Calu3 (cell line): ENCODE measurements at places on chromosomes 2 and 18.
A peak's percentile ranks its signal among the peaks of the same experiment; 100 is the strongest.

DNA sequence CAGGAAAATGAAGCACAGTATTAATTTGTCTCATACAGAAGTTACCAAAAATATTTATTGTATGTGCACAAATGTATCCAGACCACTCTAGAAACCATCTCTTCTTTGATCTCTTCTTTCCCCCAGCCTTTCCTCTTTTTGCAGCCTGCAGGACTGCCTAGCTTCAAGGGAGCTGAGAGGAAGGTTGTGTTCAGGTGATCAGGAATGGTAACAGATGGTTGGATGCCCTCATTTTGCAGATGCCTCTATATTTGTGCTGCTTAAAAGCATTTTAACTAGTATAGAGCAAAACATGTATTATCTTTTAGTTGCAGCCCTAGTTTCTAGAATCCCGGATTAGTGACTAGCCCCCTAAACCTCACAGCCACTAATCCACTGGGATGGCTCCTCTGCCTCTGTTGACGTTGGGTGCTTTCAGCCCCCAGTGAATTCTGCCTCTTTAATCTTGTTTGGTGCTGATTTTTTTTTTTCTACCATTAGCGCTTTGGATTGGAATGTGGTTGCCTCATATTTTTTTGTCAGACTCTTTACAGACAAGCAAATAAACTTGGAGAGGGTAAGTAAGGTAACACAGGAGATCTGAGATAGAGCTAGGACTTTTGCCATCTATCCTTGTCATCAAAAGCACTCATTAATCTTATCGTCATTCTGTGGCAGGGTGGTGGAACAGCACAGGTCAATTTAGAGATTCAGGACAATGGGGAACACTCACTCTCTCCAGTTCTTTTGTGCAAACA, 103.8 kb upstream of the NDUFV2 start:
- no peak for DNase-seq

GRCh38 chr2:108593547-108594098, 59.4 kb downstream of the LIMS1 start:
- no peak for DNase-seq

DNA sequence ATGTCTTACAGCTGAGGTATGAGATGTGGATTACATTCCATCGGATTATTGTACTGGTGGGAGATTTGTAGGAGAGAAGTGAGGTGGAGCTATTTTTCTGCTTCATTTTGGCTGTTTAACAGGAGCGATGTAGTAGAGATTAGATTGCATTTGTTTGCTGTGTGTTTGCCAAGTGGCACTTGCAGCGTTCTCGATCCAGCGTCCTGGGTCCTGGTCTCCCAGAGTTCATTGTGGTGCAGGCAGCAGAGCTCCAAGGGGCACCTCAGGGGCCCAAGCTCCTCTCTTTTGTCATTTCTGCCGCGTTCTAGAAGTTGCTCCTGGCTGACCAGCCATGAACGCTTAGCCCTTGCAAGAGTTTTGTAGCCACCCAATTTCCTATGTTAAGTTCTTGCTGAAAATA, 210.1 kb upstream of the APCDD1 start:
- DNase-seq, result no peak

- no peak for DNase-seq
These were observed 167.9 kb upstream of the SPATS2L start for GRCh38 chr2:200138391-200139124.

- DNase-seq, result no peak
These were observed 141.5 kb downstream of the FAM210A start for GRCh38 chr18:13584825-13585224.

- DNase-seq, result no peak
These were observed 80.0 kb downstream of the CHN1 start for GRCh38 chr2:174925046-174925784.

- peak; percentile 35 for DNase-seq
These were observed 18.8 kb upstream of the HAAO start for GRCh38 chr2:42810971-42811811.

GRCh38 chr18:55124078-55124763, 165.0 kb upstream of the CCDC68 start:
- DNase-seq, result no peak

DNA sequence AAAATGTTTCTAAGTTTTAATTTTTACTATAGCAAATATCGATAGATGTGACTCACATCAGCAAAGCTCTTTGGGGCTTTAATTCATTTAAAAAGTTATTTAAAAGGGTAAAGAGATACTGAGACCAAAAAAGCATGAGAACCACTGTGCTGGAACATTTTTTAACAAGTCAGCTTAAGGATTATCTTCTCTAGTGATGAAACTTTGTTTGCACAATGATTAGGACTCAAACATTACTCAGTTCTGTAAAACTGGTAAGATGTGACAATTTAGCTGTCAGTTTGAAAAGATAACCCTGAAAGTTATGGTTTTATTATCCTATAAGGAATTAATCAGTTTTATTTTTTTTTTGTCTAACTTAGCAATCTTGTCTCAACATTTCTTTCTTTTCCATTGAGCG, 301.4 kb downstream of the TSN start:
- DNase-seq, result no peak

DNA sequence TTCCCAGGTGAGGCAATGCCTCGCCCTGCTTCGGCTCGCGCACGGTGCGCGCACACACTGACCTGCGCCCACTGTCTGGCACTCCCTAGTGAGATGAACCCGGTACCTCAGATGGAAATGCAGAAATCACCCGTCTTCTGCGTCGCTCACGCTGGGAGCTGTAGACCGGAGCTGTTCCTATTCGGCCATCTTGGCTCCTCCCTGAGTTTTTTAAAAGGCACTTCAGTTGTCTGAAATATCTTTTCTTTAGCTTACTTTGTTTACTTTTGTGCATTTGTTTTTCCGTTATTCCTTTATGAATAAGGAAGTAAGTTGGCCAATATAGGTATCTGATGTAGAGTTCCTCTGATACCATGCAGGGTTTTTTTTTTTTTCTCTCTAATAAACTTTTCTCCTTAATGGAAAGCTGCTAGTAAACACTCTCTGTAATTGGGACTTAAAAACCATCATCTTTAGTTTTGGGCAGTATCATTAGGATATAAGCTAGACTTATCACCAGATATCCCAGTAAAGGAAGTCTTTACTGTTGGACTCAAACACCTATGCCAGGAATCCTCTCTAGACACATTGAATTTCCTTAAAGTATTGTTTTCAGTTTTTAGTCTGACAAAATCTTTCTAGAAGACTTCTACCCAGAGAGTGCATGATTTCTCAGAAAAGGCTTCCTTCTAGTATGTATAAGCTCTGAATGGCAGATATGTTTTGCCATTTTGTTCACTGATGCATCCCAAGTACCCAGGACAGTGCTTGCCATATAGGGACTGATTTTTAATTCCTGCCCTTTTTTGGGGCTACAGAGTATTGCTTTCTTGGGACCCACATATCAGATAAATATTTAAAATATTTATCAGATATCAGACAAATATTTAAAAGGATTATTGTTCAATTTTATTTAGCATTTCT, 35.8 kb upstream of the DYSF start:
- DNase-seq, result no peak

- DNase-seq, result no peak
These were observed 57.1 kb downstream of the TRIB2 start for GRCh38 chr2:12773586-12774394.

DNA sequence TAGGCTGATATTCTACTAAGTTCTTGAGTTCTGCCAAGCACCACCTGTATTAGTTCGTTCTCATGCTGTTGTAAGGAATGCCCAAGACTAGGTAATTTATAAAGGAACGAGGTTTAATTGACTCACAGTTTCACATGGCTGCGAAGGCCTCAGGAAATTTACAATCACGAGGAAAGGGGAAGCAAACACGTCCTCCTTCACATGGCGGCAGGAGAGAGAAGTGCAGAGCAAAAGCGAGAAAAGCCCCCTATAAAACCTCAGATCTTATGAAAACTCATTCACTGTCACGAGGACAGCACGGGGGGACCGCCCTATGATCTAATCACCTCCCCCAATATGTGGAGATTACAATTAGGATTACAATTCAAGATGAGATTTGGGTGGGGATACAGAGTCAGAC, 47.7 kb upstream of the YWHAQ start:
- DNase-seq, result no peak

- no peak for DNase-seq
These were observed 276.1 kb upstream of the HDAC4 start for GRCh38 chr2:239676716-239677452.

- DNase-seq, result no peak
These were observed 63.8 kb downstream of the PDE11A start for GRCh38 chr2:178008636-178009289.

DNA sequence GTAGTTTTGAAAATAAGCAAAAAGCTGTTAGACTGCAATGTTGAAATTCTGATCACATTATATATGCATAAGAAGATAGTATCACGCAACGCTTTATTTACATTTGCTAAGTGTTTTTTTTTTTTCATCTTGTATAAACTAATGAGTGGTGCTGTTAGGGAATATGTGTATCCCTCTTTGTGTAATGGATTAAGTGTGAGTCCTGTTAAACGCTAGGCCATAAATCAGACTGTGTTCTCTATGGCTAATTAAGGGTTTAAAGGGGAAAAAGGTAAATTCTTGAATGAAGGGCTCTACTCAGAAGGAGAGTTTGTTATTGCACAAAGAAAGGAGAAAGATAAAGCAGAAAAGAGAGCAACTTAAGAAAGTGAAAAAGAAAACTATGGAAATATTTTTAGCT, 4.8 kb upstream of the ASXL3 start:
- no peak for DNase-seq

DNA sequence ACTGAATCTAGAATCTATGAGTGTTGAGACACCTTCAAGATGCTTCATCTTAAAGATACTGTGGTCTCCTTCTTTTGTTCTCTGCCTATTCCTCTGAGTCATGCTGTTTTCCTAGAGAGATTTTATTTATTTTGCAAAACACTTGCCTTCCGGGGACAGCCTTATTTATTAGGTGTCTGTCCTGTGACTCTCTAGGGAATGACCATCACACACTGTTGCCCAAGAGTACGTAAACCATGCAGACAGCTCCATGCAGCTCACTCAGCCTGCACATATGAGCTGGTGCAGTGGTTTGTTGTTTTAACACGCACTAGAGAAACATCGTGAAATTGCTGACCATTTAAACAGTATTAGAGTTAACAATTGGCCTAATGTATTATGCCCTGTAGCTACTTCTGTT, 12.4 kb upstream of the ADCYAP1 start:
- no peak for DNase-seq

- no peak for DNase-seq
These were observed 58.6 kb downstream of the GRB14 start for GRCh38 chr2:164562666-164563065.

DNA sequence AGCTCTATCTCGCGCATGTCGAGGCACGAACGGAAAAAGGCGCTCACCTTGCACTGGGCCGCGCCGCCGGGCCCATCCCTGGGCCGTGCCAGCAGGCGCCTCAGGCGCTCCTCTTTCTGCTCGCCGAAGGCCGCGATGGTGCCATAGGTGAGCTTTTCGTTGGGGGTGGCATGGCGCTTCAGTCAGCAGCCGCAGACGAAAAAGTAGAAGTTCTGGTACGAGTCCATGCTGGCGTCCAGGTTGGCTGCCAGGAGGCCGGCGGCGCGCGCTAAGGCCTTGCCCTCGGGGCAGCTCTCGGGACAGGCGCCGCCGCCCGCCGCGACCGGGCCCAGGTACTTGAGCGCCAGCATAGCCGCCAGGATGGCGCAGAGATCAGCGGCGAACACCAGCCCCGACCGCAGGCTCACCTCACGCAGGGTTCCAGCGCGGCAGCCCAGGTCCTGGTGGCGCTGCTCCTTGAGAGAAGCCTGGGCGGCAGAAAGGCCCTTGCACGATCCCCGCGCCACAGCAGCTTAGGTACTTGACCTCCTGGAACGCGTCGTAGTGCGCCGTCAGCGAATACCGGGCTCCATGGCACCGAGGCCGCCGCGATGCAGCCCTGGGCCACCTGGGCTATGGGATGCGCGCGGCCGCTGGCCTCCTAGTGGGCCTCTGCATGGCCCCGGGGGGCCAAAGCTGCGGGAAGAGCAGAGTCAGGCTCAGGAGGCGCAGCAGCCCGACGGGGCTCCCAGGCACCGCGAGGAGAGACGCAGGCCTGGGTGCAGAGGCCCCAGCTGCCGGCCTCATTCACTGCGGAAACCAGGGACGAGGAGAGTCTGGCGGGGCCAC, 12.8 kb downstream of the ALPG start:
- DNase-seq, result no peak

GRCh38 chr2:197378494-197379307, 56.1 kb downstream of the SF3B1 start:
- DNase-seq, result peak; percentile 67

GRCh38 chr2:189574793-189575475, 5.7 kb downstream of the SLC40A1 start:
- peak; percentile 62 for DNase-seq

- no peak for DNase-seq
These were observed 40.0 kb downstream of the ST8SIA5 start for GRCh38 chr18:46716827-46717226.

DNA sequence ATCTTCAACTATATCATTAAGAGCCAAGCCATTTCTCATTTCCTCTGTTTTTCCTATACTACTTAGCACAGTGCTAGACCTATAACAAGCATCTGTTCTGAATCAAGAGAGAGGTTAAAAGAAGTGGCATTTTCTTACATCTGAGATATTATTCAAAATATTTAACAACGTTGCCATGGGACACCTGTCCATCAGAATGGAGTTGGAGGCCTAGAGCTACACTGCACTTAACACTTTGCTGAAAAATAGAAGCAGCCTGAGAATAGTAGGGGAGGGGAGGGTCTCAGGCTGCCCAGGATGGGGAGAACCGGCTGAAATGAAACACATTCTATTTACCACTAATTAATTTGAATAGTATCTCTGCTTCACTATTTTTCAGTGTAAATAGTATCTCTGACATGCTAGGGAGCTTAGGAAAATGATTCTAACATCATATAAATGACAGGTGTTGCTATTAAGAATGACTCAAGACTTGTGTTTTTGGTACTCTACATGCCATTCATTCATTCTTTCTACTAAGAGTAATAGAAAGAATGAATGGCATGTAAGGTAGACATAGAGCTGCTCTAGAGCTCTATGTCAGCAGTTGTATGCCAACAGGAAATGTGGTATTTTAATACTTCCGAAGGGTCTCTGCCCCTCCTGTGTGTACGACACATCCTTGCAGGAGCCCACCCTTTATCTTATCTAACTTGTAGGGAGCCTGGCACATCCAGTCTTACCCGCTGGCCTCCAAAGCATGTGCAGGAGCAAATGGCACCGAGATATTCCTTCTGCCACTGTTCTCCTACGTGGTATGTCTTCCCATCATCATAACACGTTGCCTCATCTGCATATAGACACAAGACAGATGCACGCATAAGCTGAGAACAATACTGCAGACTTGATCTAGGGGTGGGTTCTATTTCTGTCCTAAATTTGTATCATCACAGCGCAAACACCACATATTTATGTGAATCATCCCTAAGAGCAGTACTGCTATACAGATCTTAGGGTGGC, 52.6 kb downstream of the ATIC start:
- no peak for DNase-seq

DNA sequence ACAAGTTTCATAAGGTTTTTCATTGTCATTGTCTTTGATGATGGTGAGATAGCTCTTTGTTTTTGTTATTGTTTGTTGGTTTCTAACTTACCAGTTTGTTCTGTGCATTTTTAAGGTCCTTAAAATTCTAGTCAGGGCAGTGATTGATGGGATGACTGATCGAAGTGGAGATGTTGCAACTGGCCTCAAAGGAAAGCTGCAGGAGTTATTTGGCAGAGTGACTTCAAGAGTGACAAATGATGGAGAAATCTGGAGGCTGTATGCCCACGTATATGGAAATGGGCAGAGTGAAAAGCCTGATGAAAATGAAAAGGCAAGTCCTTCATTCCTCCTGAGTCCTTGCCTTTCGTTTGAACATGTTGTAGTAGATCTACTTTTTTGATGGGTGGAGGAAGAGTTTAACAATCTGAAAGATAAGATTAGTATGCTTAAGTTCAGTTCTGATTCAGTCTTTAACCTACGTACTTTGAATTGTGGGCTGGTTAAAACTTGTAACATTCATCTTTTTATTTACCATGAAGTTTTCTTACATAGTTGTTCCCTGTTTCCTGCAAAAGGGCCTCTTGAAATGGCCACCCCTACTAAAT, 135.8 kb upstream of the LTBP1 start:
- DNase-seq, result no peak
